ENCODE measurements at places on chromosomes 6 and 20.

DNA sequence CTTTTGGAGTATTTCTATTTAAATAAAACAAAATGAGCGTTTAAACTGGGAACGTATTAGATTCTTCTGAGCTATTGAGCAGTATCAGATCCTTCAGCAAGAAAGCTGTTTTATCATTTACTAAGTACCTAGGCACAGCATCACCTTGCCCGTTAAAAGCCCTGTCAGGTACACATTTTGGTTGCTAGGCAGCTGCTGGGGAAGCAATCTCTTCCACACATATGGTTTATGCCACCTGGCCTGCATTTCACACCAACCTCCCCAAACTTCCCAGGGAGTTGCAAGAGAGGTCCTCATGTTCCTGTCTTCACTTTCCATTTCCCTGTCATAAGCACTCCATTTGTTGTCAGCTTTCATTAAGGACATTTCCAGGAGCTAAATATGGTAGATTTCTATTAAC lies 400.1 kb downstream of the PLCB1 start:
- DNase-seq, result no peak

- no peak for DNase-seq
These were observed 28.8 kb upstream of the HMGA1 start for GRCh38 chr6:34207695-34208443.

GRCh38 chr6:31098449-31098938 lies 13.9 kb downstream of the C6orf15 start:
- DNase-seq, result no peak

DNA sequence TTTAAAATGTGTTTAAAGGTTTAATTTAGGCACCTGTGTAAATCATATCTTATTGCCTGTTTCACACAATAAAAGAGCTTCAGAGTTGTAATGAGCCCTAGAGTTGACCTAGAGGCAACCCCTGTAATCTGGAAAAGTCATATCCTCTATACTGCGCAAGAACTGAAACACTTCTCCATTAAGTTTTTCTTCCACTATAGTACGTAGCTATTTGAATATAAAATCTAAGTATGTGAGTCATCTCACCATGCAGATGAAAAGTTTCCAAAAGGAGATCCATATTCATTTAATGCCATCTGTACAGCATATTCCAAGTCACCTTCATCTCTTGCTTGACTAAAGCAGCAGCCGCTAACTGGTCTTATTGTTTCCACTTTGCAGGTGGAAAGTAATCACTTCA lies 26.0 kb upstream of the TAAR1 start:
- no peak for DNase-seq

DNA sequence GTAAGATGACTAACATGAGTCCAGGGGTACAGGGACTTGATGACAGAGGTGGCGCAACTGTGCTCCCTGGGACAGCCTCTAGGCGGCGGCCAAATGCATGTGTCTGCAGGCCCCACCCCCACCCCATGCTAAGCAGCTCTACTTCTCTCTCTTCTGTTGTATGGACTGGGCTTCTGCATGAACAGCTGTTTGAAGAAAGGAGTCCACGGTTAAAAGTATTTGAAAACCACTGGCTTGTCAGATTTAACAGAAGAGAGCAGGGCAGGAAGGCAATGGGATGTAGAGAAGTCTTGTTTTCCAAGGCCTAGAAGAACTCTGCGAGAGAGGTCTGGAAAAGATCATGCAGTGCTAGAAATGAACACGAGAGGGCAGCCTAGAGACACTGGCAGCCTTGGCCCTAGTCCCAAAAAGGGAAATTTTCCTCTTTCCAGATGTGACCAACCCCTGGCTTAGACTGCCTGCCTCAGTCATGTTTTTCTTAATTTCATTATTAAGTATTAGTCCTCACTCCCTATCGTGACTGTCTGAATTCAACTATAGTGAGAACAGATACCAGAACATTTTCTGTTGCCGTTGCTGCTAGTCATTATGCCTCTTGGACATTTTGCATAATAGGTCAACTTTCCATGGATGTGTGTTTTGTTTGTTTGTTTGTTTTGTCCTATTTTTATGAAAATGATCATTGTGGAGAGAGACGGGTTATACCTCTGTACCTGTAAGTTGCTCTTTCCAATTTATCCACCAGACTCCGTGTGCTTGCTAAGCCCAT lies 265.0 kb downstream of the ADGRG6 start:
- peak; percentile 63 for DNase-seq

- no peak for DNase-seq
These were observed 66.4 kb upstream of the PRL start for GRCh38 chr6:22363166-22363713.

DNA sequence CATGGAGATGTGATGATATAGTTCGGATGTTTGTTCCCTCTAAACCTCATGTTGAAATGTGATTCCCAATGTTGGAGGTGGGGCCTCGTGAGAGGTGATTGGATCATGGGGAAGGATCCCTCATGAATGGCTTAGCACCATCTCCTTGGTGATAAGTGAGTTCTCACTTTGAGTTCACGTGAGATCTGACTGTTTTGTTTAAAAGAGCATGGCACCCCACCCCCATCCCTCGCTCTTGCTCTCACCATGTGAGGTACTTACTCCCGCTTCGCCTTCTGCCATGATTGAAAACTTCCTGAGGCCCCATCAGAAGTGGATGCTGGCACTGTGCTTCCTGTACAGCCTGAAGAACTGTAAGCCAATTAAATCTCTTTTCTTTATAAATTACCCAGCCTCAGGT lies 10.9 kb downstream of the SLC32A1 start:
- no peak for DNase-seq

DNA sequence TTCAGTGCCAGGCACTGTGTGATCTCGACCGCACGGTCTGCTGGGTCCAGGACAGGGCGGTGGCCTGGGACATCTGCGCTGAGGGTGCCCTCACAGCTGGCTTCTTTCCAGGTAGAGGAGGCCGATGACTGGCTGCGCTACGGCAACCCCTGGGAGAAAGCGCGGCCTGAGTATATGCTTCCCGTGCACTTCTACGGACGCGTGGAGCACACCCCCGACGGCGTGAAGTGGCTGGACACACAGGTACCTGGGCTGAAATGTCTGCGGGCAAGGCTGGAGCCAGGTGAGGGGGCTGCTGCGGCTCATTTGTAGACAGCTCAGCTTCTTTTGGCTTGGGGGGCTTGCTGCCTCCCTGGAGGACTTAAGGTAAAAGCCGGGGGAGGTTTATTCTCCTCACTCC lies 26.6 kb downstream of the PYGB start:
- no peak for DNase-seq

DNA sequence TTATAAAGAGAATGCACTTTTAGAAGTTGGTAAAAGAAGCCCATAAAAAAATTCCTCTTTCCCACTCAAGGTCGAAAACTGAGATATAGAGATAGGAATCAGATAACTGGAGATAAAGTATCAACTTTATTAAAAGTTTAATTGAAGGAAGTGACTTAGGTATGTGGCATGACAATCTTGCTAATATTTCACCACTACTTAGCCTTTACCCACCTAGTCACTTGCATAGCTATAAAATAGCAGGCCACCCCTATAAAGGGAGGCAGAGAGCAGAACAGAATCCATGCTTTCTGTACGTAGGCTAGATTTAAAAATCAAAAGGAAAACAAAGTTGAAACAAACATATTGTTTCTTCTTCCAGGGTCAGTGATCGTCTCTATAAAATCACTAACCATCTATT lies 13.2 kb upstream of the TBC1D32 start:
- no peak for DNase-seq

GRCh38 chr6:93165850-93166430 lies 253.4 kb downstream of the EPHA7 start:
- DNase-seq, result no peak

DNA sequence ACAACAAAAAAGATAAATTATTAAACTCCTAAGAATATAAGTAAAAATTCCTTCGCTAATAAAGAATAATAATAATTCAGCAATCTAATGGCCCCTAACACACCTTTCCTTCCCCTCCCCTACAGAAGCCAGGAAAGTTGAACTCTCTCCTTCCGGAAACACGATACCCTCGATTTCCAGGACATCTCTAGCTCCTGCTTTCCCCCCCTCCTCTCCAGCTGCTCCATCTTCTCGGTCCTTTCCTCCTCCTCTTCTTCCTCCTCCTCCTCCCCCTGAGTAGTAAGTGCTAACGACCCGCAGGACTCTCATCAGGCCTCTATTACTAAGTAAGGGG lies 603 bp downstream of the TASP1 start:
- peak; percentile 38 for DNase-seq

DNA sequence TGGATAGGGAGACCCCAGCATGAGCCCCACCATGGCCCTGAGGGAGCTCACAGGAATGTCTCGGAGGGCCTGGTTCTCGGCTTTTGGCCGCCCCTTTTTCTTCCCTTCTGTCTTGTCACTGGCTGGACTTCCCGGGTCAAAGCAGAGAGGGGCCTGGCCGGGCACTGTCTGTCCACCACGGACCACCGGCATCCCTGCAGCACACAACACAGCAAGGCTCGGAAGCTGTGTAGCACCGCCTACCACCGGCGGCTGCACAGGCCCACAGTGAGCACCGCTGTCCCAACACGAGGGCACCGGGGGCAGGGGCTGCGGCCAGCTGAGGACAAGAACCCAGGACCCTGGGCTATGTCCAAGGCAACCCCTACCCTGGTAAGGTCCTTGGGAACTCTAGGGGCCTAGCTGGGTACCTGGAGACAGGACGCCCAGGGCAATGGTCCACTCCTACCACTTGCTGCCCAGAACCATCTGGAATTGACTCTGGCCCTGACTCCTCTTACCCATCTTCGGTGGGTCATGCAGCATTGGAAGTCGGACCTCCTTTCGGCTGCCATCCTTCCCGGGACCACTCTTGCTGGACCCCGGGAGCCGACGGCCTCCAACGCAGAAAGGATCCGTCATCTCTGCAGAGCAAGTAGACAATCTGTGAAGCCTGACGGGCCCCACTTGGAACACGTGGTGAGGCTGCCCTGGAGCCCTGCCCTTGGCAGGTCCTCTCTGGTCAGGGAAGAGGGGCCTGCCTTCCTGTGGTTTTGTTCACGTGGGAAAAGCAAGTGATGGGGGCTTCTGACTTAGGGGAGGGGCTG lies 2.2 kb downstream of the ZNF512B start:
- no peak for DNase-seq

DNA sequence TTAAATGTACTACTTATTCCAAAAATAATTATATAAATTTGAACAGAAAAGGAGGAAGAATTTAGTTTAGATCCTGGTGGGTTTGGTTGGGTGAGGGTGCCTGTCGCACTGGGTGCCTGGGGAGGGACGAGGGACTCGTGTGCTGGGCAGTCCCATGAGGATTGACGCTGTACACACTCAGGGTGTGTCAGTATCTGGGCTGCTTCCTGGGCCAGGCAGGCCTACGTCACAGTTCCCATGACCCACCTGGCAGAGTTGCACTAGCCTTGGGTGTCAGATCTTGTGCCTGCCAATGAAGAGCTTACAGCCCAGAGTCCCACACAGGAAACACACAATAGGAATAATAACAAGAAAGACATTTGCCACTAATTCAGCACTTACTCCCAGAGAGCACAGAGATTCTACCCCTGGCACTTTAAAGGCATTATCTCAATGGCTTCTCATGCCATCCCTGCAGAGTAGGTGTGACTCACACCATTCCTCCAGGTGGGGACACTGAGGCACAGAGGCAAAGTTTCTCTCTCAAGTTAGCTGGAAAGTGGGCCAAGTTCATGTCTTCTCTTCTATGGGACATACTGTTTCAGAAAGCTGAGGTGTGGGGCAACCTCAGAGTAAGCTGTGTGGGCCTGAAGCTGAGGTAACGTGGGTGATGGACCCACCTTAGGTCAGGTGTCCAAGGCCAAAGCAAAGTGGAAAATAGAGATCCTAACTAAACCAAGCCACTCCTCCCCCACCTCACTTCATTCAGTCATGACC lies 1.3 kb upstream of the SDCBP2 start:
- DNase-seq, result no peak

DNA sequence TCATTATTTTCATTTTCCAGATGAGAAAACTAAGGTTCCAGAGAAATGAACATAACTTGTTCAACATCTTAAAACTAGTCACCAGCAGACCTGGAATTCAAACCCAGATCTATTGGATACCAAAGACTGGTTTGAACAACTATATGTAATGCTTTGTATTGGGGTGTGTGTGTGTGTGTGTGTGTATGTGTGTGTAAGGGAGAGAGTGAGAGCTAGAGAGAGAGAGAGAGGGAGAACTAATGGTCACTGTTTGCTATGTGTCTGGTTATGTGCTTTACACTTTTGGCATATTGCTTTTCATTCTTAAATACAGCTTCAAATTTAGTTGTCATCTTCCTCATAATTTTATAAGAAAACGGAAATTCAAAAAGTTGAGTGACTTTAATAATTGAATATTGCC lies 134.7 kb upstream of the ZNF217 start:
- no peak for DNase-seq

- peak; percentile 49 for DNase-seq
These were observed 1.5 kb downstream of the CCND3 start for GRCh38 chr6:41939848-41940758.

DNA sequence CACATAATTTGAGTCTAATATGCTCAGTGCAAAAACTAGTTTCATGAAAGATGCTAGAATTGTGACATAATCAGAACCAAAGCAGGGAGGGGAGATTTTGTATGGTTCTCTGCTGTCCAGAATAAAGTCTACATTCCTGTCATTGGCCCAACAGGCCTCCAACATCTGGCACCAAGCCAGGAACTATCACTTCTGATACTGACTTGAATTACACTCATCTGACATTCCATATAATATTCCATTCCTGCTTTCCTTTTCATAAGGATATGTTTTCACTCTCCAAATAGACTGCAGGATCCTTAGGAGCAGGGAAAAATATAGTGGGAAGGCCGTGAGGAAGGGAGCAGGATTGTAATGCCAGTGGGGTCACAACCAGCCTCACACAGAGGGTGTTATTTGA lies 84.6 kb upstream of the BTN3A2 start:
- no peak for DNase-seq

GRCh38 chr6:100175814-100176310 lies 181.8 kb upstream of the MCHR2 start:
- DNase-seq, result peak; percentile 92

DNA sequence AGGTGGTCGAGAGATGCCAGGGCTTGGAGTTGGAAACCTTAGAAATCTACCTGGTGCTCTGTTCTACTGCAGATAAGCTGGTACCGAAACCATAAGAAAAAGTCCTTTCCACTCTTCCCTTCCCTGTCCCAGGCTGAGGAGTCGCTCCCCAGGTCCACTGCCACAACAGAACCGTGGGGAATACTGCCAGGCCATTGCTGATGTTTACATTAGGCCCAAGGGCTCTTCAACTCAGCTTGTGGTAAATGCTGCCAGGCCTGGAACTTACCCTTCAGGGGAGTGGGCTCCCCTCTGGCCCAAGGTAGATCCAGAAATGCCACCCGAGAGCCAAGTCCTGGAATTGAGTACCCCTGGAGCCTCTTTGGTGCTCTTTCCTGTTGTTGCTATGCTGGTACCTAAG lies 388.4 kb downstream of the ESR1 start:
- DNase-seq, result no peak

DNA sequence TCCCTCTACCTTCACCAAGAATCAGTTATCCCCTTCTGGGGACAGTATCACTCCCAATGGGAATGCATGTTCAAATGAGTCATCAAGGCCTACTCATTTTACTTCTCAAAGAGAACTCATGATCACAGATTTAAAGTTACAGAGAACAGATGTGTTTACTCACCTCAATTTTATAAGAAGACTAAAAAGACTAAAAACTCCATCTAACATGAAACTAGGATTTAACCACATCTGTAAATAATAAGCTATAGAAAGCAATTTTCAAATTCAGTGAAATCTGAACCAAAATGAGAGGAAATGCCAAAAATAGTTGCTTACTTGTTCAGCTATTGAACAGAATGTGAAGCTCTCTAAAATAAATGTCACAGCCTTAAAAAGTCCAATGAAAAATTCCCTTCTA lies 300.1 kb upstream of the KCNQ5 start:
- DNase-seq, result peak; percentile 51

Data from EL (cell line).